ENCODE measurements at places on chromosomes 13 and 19.

DNA sequence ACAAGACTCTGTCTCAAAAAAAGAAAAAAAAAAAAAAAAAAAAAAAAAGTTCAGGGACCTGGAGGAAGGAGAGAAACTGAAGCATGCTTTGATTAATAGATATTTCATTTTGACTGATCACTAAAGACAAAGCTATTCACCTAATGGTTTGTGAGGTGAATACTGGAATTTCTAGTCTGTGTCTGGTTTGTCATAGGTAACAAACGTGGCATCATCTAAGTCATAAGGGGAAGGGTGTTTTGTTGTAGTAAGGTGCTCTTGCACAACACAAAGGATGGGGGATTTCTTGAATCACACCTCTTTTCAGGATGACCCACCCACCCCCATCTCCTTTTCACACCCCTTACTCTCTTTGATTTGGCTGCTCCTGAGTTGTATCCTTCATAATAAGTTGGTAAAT, 13.8 kb upstream of the ZNF69 start:
- DNase-seq: no peak

DNA sequence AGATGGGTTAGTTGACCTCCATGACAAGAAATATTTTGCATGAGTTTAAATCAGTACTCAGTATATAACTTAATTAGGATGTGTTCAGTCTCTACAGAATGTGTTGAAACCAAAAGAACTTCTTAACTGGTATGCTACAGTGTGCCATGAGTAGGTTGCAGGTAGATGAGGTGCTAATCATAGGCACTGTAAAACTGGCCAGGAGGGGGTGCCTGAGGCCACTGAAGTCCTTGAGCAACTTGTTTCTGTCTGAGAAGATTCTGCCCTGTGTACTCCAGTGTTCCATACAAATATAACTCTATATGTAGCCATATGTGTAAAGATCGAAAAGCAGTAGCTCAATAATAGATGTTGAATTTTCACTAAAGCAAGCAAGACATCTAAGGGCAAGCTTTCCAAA, 549.2 kb upstream of the KLF12 start:
- DNase-seq: no peak

DNA sequence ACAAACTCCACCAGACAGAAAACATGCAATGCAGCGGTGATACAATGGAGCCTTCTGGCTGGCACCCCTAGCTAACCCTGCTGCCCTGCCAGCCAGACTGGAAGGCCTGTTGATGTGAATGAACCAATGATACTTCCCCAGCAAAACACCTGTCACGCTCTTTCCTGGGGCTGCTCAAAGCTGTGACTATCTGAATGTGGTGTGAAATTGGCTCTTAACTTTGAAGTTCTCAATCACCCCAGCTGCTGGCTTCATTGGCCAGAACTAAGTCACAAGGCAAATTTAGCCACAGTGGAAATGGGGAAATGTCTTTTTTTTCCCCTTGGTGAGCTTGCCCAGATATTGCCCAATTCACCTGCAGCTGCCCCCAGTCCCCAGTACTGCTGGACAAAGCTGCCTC, 147.3 kb downstream of the SLC7A1 start:
- DNase-seq: no peak

GRCh38 chr19:28351761-28352160, 861.2 kb downstream of the UQCRFS1 start:
- no peak for DNase-seq

- DNase-seq: no peak
Measured at GRCh38 chr19:39858541-39858940, 12.4 kb upstream of the FBL start.

DNA sequence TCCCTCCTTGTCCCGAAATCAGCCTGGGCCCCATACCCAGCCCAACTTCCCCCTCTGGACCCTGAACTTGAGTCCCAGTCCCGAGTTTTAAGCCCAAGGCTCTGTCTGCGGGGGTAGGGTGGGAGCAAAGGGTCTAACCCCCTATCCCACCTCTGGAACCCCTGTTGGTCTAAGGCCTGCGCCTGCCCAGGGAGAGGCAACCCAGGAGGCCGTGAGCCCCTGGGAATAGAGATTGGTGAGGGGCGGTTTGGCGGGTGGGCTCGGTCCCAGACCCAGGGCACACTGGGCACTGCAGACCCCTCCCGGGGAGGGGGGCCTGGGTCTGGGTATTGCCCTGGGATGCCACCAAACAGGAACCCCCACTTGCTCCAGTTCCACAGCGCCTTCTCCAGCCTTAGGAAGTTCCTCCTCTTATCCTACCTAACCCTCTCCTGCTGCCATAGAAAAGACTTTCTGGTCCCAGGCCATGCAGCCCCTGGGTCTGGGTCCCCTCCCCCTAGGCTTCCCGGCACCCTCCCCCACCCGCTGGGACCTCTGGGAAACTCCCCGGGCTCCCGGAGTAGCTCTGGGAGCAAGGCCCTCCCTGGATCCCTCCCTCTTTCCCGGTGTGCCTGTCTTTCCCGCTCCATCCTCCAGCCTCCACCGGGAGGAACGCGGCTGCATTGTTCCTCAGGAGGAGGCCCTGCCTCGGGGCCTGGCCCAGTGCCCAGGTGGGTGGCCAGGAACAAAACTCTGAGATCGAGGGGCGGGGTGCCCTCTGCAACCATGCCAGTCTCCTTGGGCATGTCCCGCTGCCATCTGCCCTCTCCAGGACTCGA, 33.6 kb upstream of the NANOS3 start:
- DNase-seq: no peak

GRCh38 chr13:89920461-89920860, 1427.0 kb upstream of the MIR17HG start:
- no peak for DNase-seq

GRCh38 chr19:44903602-44904425, 1.8 kb upstream of the APOE start:
- peak; percentile 94 for DNase-seq

DNA sequence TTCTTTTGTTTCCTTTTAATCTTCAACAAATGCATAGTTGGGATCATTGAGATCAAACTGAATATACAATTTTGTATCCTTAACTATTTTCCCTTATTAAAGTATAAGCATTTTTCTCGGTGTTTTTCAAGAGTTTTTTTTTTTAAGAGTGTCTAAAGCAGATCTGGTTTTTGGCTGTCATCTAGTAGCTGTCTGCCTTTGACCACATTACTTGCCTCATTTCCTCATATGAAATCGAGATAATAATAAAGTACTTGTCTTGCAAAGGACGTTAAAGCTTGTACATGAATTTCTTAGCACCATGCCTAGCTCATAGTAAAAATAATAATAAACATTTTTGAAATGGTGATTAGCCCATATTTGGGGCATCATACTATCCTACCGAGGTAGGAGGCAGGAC, 121.2 kb downstream of the PDS5B start:
- DNase-seq: no peak

GRCh38 chr13:85610024-85610423, 189.2 kb downstream of the SLITRK6 start:
- no peak for DNase-seq

GRCh38 chr13:29909975-29910674, 59.7 kb upstream of the UBL3 start:
- no peak for DNase-seq

DNA sequence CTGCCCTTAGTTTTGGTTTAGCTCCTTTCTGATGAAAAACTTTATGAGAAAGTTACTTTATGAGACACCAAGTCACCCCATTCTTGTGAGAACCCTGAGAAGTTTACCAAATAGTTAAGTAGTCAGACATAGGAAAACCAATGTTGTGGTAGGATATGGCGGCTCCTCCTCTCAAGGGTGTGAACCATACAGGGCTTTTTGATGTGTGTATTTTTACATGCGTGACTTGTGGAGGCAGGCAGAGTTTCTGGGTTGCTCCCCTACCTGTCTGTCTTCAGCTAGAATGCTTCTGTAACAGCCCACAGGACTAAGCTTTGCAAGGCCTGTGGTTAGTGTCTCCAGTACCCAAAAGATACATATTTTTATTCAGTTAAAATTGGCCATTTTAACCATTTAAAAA, 18.3 kb downstream of the UBAC2 start:
- peak; percentile 66 for DNase-seq

DNA sequence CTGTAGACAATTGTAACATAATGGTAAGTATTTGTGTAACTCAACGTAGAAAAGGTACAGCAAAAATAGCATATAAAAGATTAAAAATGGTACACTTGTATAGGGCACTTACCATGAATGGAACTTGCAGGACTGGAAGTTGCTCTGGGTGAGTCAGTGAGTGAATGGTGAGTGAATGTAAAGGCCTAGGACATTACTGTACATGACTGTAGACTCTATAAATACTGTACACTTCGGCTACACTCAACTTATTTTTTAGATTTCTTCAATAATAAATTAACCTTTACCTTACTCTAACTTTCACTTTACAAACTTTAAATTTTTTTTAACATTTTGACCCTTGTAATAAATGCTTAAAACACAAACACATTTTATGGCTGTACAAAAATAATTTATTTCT, 72.1 kb upstream of the FAM216B start:
- no peak for DNase-seq

- no peak for DNase-seq
Measured at GRCh38 chr13:48709213-48709612, 55.5 kb downstream of the CYSLTR2 start.

DNA sequence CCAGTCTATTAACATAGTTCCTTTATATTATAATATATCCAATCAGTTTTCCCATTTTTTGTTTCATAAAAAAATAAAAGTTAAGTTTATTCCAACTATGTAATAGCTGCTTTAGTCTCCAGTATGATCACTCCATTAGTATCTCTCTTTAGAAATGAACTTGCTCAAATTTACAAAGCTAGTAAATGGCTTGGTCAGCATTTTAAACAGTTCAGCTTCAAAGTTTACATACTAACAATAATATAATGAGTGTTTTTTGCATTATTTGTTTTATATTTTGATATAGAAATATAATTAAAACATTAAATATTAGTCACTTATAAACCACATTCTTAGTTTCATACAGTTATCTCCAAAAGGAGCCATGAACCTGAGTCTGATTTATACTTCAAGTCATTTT, 1073.8 kb downstream of the SLITRK5 start:
- DNase-seq: no peak

Data from activated CD8-positive, alpha-beta memory T cell treated with anti-CD3 and anti-CD28 coated beads for 24 hours (primary cell).